T follicular helper cell (primary cell): ENCODE measurements at places on chromosomes 5 and 9.

DNA sequence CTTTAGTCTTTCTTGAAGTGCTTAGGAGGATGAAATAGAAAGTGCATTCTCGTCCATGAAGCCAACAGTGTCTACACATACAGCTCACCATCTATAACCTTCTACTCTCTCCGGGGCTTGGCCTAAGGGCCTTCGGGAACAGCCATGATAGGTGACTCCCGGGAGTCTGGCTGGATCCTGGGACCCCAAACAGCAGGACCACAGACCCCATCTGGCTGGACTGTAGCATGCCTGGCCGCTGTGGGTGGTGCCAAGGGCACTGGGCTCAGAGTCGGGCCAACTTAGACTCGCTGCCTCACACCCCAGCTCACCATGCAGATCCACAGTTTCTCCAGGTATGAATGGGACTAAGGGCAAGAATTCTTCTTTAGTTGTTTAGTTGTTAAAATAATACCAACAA lies 16.3 kb downstream of the GABBR2 start:
- DNase-seq: no peak

GRCh38 chr5:68037546-68037945 lies 178.0 kb upstream of the PIK3R1 start:
- DNase-seq: no peak

GRCh38 chr5:67536866-67537265 lies 340.3 kb upstream of the CD180 start:
- no peak for DNase-seq

DNA sequence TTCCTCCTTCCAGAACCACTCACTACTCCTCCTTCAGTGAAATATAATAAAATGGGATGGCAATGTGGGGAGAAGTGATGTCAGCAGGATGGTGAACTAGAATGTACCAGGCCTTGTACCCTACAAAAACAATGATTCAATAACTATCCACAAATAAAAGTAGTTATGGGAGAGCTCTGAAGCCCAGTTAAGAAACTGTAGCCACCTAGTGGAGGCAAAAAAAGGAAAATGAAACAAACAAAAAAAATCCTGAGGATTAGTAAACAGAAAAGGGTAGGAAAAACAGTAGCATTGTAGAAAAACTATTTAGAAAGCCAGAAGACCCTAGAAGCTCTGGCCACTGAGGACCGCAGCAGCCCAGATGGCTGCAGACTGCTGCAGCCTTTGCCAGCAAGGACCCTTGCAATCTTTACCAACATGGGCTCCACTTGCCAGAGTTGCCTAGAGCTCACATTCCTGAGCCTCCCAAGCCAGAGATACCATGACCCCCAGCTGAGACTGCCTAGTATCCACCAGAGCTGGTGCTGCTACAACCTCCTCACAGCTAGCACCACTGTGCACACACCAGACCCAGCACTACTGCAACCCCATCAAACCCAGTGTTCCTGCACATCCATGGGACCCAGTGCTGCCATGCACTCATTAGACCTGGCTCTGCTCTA lies 259.7 kb upstream of the MSX2 start:
- DNase-seq: no peak

- no peak for DNase-seq
These were observed 9.3 kb upstream of the NRARP start for GRCh38 chr9:137311171-137311985.

DNA sequence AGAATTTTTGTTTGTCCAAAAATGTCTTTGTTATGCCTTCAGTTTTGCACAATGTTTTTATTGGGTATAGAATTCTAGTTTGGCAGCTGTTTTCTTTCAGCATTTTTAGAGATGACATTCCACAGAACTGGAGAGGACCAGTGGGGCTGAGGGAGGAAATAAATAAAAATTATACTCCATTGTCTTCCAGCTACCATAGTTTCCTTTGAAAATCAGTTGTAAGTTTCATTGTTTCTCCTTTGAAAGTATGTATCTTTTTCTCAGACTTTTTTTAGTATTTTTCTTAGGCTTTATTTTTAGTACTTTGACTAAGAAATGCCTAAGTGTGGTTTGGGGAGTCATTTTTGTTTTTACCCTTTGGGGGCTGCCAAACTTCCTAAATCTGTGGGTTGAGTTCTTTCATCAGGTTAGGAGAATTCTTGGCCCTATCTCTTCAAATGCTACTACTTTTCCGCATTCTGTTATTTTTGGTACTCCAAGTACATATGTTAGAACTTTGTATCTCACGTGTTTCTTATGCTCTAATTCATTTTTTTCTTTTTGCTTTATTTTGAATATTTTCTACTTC lies 15.2 kb upstream of the FBLL1 start:
- DNase-seq: no peak

- DNase-seq: no peak
These were observed 13.3 kb downstream of the MATR3 start for GRCh38 chr5:139306628-139307379.
